ENCODE measurements at places on chromosomes 3 and 15. TPM values are rescaled to one million over a fixed set of nuclear protein-coding genes. Genes with fewer than 3 reads are reported as not detected.

PTPRG gene
- 2.6 TPM for total RNA-seq

CD96 gene
- total RNA-seq: not detected

LMAN1L gene
- total RNA-seq: not detected

TRPC1 gene
- 4.7 TPM for total RNA-seq

TMEM207 gene
- total RNA-seq: not detected

CCR2 gene
- not detected for total RNA-seq

PRR20G gene
- 2.4 TPM for total RNA-seq

GPD1L gene
- total RNA-seq: 19.9 TPM

HGD gene
- total RNA-seq: 24.8 TPM

GOLIM4 gene
- total RNA-seq: 17.2 TPM

VWA5B2 gene
- 0.20 TPM for total RNA-seq

SLC15A2 gene
- total RNA-seq: 0.20 TPM

DLEC1 gene
- not detected for total RNA-seq

C2CD4A gene
- total RNA-seq: 0.14 TPM

TAMM41 gene
- 26.5 TPM for total RNA-seq

ITGA11 gene
- total RNA-seq: 2.8 TPM

SLC12A8 gene
- 1.8 TPM for total RNA-seq

COL6A5 gene
- total RNA-seq: not detected

MAP1A gene
- 0.45 TPM for total RNA-seq

ADAMTS17 gene
- not detected for total RNA-seq

DAZL gene
- total RNA-seq: not detected

PODXL2 gene
- total RNA-seq: 10.2 TPM

ZPLD1 gene
- not detected for total RNA-seq

MTFMT gene
- total RNA-seq: 25.7 TPM

PAK6 gene
- total RNA-seq: 0.30 TPM

MORC1 gene
- 0.02 TPM for total RNA-seq

ATP13A5 gene
- total RNA-seq: not detected

SLC9C1 gene
- total RNA-seq: not detected

UBA3 gene
- 22.3 TPM for total RNA-seq

CCDC71 gene
- total RNA-seq: 15.1 TPM

SHF gene
- total RNA-seq: 0.66 TPM

ABHD17C gene
- 24.9 TPM for total RNA-seq

All from A549 treated with dexamethasone at 1 μM for 4 hours (cell line).